ENCODE measurements at places on chromosomes 7 and 10.

GRCh38 chr7:30596014-30596641 lies 1.4 kb downstream of the GARS1 start:
- DNase-seq, result peak; percentile 23

DNA sequence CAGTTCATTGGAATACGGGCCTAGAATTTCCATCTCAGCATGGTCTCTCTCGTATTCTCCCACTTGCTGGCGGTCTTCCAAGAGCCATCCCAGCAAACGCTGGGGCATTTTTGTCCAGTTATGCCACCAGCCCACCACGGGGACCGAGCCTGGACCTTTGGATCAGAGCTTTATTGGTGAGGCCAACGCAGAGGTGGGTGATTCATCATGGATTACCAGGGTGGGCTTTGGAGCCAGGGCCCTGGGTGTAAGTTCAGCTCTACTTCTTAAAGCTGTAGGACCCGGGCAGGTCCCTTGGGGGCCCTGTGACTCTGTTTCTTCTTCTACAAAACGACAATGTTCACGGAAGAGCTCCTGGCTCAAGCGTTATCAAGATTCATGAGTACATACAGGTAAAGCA lies 22.7 kb upstream of the PITRM1 start:
- no peak for DNase-seq

DNA sequence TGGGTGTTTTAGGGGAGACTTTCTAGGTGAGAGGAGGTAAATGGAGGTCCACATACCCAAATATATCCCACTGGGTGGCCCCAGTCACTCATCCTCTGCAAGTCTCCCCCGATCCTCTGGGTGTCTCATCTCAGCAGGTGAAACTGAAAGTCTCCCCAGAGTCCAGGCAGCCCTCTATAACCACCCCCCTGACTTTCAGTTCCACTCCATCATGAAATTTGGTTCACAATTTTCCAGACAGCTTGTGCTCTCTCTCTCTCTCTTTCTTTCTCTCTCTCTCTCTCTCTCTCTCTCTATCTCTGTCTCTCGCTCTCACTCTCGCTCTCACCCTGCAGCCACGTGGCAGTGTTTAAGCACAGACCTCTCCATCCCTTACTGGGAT lies 56.7 kb upstream of the ELN start:
- DNase-seq, result no peak

GRCh38 chr7:1421020-1421790 lies 38.1 kb downstream of the MICALL2 start:
- DNase-seq, result no peak

- no peak for DNase-seq
Observed at GRCh38 chr10:28914701-28915100, 237.4 kb downstream of the BAMBI start.

DNA sequence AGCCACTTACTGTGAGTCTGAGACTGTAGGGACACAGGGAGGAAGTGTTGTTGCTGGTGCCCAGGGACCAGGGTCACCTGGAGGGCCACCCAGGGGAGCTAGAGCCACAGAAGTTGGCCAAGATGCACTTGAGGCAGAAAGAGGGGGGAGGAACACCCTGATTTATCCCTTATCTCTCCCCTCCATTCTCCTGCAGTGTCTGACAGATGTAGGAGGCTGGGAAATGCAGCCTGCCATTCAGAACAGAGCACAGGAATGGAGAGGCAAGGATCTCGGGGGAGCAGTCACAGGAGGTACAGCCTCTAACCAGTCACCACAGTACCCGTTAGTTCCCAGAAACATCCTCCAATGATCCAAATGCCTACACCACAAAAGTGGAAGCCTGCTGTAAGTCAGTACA lies 118.4 kb upstream of the SLC26A5 start:
- DNase-seq, result no peak

- no peak for DNase-seq
Observed at GRCh38 chr7:29107056-29107455, 39.3 kb downstream of the CPVL start.

- no peak for DNase-seq
Observed at GRCh38 chr10:128111696-128112095, 14.5 kb downstream of the MKI67 start.

- DNase-seq, result peak; percentile 86
Observed at GRCh38 chr7:29839302-29839701, 33.0 kb downstream of the WIPF3 start.
